ENCODE measurements at places on chromosomes 4 and X.

GRCh38 chrX:110210417-110211139 is 107.3 kb downstream of the AMMECR1 start:
- no peak for DNase-seq

DNA sequence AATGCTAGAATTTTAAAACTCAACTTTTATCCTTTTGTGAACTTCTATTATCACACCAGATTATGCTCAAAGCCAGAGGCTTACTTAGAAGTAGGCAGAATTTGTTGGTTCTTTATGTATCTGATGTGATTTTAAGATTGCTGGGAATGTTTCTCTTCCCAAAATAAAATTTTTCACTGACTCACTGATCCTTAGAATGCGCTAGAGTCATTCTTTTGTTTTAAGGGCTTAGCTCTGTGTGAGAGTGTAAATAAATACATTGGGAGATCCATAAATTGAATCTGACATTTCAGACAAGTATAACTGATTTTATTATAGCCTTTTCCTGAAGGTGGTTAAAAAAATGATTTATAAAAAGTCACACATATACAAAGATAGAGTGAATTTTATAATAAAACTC is 101.3 kb downstream of the LARP1B start:
- no peak for DNase-seq

GRCh38 chrX:144494074-144494473 is 610.2 kb downstream of the UBE2NL start:
- no peak for DNase-seq

DNA sequence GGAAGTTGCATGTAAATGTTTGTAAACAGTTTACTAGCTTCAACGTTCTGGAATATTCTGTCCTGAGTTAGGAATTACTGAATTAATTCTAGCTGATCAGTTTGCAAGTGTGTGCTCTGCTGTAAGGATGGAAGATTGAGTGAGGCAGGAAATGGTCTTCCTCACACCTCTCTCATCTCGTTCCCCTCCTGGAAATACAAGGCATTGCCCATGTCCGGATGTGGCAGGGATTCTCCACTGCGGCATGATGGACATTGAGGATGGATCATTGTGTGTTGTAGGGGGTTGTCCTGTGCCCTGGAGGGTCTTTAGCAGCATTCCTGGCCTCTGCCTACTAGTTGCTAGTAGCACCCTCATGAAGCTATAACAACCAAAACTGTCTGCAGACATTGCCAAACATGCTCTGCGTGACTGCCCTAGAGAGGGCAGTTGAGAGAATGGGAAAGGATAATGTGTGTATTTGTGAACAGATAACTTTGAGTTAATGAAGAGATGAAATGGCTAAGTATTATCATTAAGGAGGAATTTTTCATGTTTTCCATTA is 12.6 kb downstream of the CA5B start:
- DNase-seq = no peak

GRCh38 chr4:76996445-76996844 is 46.9 kb downstream of the SEPTIN11 start:
- no peak for DNase-seq

GRCh38 chrX:24357106-24357505 is 3.3 kb upstream of the SUPT20HL1 start:
- DNase-seq = no peak

GRCh38 chr4:76706581-76706980 is 191.4 kb downstream of the SOWAHB start:
- DNase-seq = no peak

DNA sequence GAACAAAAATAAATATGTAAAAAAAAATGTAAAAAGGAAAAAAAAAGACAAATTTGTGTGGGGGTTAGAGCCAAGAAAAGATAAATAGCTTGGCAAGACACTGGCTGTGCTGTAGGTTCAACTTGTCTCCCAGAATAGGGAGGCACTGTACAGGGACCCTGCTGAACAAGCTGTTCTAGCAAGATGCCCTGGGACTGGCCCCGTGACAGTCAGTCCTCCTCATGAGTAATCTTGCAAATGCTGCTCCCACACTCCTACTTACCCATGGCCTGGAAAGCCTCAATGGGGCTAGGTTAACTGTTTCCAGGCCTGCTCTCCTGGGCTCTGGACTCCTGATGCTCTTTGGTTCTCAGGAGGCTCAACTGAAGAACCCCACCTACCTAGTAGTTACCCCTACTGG is 106.8 kb downstream of the ATG4A start:
- DNase-seq = no peak

DNA sequence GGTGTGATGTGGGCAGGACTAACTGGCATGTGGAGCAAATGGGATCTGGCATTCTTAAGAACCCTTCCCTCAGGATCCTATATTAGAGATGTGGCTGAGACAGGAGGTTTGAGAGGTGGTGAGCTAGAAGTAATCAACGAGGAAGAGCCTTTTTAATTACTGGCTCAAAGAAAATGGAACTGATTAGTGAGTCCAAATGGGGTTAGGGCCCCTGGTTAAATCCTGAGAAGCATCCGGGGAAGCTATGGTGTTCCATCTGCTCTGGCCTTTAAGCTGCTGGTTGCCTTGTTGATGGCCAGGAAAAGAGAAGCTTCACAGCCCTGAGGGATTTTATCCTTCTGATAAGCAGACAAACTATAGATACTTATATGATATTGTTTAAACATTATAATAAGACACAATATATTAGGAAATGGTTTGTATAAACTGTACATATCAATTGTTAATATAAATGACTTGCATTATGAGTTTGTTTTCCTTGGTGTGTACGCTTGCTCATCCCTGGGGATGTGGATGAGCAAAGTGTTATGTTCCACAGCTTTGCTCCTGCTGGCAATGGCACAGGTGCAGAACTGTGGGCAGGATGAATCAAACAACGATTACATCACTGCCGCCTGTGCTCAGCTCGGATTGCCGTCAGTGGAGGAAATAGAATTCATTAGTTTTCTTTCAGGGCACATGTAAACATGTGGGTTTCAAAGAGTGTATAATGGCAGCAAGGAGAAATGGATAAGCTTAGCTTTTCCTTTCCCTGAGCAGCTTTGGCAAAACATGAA is 328.6 kb upstream of the ARX start:
- no peak for DNase-seq
